ENCODE measurements at places on chromosomes 11 and 22.

- DNase-seq, result no peak
Observed at GRCh38 chr11:2461956-2462542, 17.2 kb downstream of the KCNQ1 start.

- DNase-seq, result no peak
Observed at GRCh38 chr22:28205926-28206325, 286.9 kb upstream of the PITPNB start.

- no peak for DNase-seq
Observed at GRCh38 chr22:35498026-35498800, 42.4 kb upstream of the RASD2 start.

GRCh38 chr22:35519306-35520000 is 21.2 kb upstream of the RASD2 start:
- no peak for DNase-seq

DNA sequence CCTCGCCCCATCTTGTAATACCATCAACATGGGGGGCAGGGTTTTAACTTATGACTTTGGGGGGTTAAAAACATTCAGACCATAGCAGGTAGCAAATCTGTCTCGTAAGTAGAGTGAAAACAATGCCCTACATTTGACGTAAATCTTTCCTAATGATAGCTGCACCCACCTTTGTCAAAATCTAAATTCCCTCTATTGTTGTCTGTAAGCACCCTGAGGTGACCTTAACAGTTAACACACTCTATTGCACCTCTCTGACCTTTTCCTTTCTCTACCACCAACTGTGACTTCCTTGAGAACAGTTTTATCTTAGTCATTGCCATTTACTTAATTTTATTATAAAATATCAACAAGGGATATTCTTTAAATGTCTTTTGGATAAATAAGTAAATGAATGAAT is 1024.9 kb upstream of the CNTN5 start:
- no peak for DNase-seq

DNA sequence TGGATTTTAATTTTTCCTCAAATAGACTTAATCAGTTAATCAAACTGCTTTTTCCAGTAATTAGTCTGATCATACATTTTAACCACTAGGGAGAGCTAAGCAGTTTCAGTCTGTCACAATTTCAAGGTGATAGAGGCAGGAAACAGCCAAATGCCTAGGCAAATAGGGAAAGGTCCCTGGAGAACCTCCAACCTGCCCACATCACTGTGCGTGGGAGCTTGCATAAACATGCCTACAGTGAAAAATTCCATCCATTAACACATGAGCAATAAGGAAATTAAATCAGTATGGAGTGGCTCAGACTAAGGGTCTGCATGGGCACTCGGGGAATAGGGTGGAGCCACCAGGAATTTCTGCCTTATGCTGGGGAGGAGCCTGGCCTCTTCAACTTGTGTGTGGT is 74.6 kb downstream of the AASDHPPT start:
- DNase-seq, result no peak

DNA sequence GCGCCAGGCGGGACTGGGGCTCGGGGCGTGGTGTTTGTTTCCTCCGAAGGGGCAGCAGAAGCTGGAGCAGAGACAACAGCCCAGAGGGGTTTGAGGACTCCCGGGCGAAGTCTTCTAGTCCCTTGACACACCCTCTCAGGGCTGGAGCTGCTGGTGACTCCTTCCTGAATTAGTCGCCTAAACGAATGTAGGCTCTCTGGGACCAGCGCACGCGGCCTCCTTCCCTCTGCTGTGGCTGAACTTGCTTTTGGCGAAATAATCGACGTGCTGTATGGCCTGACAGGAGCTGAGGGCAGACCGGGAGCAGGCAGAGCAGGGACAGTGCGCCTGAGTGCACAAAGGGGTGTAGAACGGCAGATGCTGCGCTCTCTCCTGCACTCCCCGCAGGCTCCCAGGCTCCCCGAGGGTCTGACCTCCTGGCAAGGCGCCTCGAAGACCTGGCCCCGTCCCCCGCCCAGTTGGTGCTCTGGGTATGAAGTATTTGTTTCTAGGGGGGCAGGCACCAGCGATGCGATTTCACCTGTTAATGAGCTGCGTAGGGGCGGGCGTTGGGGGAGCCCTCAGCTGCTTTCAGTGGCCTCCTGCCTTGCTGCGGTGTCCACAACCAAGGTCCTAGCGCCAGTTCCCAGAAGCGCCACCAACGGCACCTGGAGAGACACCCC is 5.3 kb downstream of the SLC17A6 start:
- no peak for DNase-seq

- no peak for DNase-seq
Observed at GRCh38 chr22:30650508-30651116, 15.0 kb downstream of the SLC35E4 start.

GRCh38 chr22:26483043-26483438 is 542 bp downstream of the HPS4 start:
- DNase-seq, result no peak

DNA sequence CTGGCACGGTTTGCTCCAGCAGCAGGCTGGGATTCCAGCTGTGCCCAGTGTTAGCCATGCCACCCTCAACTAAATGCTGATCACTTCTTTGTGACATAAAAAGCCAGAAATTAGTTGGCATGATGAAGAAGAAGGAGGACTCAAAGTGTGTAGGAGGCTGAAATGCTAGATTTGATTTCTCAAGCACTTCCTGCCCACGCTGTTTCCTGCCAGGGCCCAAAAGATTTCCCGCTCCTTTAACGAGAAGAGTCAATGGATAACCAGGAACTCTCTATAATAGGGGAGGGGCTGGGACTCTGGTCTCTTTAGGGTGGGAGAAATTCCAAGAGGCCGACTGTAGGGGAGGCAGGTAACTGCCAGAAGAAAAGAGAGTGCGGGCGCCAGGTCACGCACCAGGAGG is 26.4 kb downstream of the APOL3 start:
- DNase-seq, result no peak

DNA sequence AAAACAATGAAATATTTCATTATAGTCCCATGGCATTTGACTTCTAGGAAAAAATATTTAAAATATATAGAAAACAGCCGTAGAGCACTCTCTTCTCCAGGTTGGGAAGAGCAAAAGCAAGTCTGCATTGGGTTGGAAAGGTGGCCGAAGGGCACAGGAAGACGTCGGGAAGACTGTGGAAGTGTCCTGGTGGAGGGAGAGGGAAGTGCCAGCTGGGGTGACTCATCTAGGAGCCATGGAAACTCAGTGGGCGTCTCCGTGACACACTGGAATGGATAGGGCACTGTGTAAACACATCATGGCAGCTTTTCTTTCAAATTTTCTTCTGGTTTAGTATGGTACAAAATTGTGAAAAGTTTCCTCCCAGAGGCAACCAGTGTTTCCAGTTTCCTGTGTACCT is 12.7 kb downstream of the GTPBP1 start:
- DNase-seq, result no peak

DNA sequence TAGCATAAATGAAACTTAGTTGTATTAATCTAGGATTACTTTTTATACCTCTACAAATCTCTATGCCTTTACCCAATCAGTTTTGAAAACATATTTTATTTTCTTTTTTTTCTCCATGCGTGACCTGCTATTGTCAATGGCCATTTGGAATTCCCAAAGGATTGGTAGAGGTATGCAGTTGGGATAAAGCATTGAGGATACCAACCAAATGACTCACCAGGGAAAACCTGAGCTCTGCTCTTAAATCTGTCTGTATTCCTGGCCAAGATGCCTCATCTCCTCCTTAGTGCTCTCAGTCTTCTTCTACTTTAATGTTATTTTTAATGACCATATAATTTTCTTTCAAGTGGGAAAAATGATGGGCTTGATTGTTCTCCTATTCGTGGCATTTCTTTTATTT is 61.9 kb downstream of the EHF start:
- no peak for DNase-seq

DNA sequence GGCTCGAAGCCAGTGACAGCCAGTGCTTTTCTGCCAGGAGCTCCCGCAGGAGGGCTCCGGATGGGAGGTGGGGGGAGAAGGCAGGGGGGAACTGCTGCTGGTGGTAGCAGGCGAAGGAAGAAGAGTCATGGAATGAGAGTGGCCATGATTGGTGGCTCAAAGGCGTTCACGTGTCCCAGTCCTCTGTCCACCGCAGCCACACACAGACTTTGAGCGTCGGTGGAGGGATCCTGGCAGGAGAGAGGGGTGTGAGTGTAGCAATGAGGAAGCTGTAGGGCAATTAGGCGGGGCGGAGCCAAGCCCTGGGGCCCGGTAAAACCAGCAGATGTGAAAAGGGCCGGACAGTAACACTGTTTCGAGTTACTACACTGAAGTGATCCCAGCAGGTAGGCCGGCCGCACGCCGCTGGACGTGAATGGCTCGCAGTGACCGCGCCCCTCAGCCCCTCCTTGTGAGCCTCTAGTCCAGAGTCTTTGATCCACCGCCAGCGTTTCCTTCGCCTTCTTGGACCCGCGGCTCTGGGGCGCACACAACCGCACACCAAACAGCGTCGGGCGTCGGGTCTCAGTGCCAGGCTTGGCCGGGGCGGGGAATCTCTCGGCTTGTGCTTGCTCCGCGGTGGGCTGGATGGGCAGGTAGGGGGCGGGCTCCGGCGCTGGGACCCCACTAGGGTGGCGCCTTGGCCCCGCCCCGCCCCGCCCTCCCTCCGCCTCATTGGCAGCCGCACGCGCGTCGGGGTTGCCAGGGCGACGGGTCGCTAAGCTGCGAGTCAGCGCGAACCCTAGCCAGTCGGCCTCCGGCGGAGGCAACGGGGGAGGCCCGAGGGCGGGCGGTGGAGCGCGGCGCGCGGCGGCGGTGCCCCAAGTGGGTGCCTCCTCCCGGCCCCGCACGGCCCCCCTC is at the start of gene LRRC10B:
LRRC10B (plus strand) TSS at position 788 of the 900 bp plus-strand sequence. CDS start 250 bp downstream, outside the sequence.
- peak; percentile 11 for DNase-seq

DNA sequence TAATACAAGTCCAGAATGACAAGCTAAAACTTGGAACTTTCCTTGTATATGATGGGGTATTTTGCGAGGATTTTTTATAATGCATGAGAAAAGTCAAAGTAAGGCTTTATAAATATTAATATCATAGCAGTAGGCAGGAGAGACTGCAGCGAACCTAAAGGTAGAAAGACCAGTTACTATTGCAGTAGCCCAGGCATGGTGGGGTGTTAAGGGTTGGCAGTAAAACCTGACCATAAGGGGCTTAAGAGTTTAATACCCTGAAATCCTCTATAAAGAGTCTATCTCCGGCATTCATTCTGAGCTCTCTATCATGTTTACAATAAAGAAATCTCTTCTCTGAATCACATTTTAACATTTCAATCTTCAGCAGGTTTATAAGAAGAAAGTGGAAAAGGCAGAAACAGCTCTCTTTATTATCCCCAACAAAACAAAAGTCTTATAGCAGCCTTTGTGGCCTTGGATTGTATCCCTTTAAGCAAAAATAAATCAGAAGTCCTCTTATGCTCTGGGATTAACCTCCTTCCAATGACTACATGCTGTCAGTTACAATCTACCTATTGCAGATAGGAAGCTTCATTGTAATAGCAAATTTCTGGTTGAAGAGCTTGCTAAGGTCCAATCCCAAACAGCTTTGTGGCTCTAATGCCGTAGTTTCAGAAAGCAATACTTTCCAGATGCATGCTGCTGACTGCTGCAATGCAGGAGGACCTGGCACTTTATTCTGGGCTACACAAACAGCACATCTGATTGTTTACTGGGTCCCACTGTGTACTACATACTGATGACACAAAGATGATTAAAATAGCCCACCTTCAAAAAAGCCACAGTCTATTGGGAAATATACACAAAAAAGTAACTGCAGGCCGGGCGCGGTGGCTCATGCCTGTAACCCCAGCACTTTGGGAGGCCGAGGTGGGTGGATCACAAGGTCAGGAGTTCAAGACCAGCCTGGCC is 45.8 kb downstream of the SIK3 start:
- DNase-seq, result no peak

DNA sequence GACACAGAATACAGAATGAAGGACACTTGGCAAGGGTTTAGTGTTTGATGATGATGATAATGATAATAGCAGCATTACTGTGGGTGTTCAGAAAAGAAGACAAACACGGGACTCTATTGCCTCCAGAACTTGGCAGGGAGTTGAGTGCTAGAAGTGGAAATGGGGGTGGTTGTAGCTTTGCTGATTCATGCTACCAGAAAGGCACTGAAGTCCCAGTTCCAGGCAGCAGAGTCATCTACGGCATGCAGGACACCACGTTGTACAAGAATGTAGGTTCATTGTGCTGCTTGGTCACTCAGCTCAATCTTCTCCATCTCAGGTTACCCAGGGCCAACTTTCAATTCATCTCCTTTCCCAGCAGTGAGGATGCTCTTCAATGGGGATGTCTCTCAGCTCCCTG is 115.7 kb downstream of the NTM start:
- no peak for DNase-seq

DNA sequence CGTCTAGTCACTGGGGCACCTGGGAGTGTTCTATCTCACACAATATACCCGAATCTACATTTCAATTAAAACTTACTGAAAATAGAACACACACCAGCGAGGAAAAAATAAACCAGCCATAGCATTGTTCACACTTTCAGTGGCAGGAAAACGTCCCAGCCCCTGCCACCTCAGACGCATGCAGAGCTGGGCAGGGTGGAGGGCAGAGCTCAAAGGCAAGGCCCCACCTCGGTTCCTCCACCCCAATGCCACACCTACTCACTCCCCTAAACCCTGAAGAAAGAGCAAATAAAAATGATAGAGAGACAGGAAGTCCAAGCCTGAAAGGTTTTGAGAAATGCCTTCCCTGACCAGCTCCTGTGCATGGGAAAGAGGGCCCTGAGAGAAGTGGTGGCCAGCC is 14.8 kb downstream of the B3GNT6 start:
- DNase-seq, result no peak
